ENCODE measurements at places on chromosomes 5 and 9.

GRCh38 chr5:127040796-127041520 is 10.6 kb upstream of the MARCHF3 start:
- no peak for DNase-seq

- no peak for DNase-seq
Measured at GRCh38 chr9:74920944-74921626, 31.6 kb downstream of the C9orf40 start.

- DNase-seq = peak; percentile 82
Measured at GRCh38 chr9:4126184-4126865, 173.5 kb downstream of the GLIS3 start.

GRCh38 chr5:67998709-67999261 is 216.8 kb upstream of the PIK3R1 start:
- DNase-seq = peak; percentile 35

GRCh38 chr5:54088081-54088480 is 222.3 kb downstream of the ARL15 start:
- no peak for DNase-seq

DNA sequence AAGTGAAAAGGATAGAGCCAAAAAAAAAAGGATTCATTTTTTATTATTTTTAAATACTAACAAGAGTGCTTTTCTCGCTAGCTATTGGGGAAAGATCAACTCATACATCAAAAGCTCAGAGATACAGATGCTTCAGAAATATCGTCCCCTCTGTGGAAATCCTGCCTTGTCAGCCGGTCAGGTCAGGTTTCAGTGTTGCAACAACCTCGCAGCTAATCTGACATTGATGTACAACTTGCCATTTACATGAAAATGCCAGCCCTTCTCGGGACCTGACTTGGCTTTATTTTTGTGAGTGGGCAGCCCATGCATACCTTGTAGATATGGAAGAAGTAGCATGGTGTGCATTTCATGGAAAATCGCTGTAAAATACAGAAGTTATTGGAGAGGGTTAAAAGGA is 358.8 kb upstream of the ADAMTS16 start:
- DNase-seq = no peak

- DNase-seq = peak; percentile 43
Measured at GRCh38 chr9:107222020-107222522, 61.0 kb upstream of the RAD23B start.

DNA sequence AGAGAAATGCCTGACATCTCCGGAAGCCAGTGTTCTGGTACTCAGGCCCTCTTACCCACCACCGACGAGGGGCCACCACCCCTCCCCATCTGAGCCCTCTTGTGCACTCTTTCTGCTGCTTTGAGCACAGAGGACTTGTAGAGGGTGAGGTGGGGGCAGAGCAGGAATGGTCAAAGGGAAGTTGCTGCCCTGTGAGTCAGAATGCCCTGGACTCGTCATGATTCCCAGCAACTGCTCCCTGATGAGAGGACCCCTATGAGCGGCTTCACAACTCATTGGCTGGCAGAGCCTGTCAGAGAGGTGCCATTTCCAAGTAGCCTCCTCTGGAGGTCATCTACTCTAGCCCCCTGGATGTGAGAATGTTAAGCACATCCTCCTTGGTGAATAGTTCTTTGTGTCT is 845 bp downstream of the ECSCR start:
- DNase-seq = peak; percentile 80
